Stimulated activated CD8-positive, alpha-beta memory T cell treated with anti-CD3 and anti-CD28 coated beads, Interleukin-2, amount 100 ng/mL, for 1 hour (primary cell): ENCODE measurements at places on chromosomes 6 and 20.

- DNase-seq, result no peak
Observed at GRCh38 chr6:1970151-1970561, 275.2 kb downstream of the GMDS start.

DNA sequence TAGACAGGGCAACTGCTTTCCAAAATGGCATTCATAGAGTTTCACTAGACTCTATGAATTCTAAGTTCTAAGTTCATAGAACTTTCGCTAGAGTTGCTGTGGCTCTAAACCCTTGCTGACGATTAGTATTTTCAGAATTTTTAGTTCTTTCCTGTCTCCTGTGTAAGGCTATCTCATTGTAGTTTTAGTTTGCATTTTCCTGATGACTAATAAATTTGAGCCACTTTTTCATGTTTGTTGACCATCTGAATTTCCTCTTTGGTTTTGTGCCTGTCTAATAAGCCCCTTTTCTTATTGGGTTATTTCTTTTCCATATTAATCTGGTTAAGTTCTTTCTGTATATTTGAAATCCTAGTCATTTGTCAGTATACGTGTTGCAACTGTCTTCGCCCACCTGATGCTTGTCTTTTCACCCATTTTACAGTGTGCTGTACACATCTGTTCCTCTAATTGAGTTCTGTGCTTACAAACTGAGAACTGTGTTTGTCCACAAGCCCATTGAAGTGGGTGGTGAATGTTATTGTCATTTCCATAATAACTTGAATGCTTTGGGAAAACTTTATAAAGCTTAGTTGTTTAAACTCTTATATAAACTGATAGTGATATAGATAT is 177.7 kb upstream of the CDYL start:
- no peak for DNase-seq

- no peak for DNase-seq
Observed at GRCh38 chr6:19158586-19158985, 678.6 kb upstream of the ID4 start.

- DNase-seq, result no peak
Observed at GRCh38 chr6:44485601-44486401, 98.3 kb downstream of the CDC5L start.

DNA sequence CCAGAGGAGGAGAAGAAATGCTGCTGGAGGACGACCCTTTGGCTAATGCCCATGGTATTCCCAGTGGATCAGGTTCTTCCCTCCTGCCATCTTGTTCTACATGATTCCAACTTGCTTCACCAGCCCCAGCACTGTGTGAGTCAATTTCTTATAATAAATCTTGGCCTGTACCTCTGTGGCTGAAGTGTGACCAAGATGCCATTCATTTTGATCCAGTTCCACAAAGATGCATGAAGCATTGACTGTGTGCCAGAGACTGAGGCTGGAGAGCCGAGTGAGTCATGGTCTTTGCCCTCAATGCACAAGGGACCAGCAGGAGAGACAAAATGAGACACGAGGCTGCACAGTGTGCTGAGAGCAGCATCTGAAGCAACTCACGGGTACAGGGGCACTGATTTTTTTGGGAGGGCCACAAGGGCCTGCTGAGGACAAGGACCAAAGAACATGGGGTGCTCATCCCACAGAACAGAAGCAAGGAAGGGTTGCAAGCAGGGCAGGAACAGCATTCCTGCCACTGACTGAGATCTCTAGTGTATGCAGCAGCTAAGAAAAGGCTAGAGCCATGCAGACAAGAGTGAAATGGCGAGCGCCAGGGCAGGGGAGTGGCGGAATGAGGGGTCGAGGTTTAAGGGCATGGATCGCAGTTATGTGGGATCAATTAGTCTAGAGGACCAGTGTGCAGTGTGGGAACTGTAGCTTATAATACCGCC is 207.0 kb downstream of the THBS2 start:
- no peak for DNase-seq

- no peak for DNase-seq
Observed at GRCh38 chr6:13865141-13865540, 50.8 kb upstream of the MCUR1 start.

DNA sequence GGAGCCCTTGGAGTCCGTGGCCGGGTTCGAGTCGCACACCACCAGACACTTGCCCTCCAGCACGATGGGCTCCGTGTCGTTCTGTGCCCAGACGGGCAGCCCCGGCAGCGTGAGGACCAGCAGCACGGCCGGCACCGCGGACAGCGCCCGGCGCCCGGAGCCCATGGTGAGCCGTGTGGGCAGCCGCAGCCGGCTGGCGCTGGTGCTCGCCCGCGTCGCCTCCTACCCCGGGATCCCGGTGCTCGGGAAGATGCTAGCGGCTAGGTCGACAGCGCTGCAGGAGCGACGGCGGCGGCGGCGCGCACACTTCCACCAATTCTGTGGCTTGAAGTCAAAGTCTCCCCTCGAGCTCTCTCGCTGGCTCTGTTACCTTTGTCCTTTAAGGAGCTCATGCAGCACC is 1.3 kb downstream of the CBLN4 start:
- DNase-seq, result no peak
